ENCODE measurements at places on chromosomes 4 and X.

GRCh38 chr4:113810906-113811305 lies 49.4 kb upstream of the CAMK2D start:
- DNase-seq = no peak

- DNase-seq = no peak
Observed at GRCh38 chr4:10302096-10302495, 155.1 kb downstream of the ZNF518B start.

DNA sequence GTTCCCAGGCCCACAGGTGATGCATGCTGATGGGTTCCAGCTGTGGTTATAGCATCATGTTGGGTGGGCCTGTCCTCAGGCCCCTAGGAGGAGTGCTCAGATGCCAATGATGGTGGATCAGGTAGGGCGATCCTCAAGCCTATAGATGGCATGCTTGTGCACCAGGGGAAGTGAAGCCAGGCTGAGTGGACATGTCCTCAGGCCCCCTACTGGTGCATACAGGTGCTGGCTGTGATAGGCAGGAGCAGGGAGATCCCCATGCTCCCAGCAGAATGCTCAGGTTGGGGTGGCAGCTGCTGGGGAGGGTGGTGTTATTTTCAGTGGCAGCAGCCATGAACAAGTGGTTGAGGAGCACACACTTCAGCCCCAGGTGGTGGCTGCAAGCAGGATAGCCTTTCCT lies 96.0 kb downstream of the SMARCA1 start:
- no peak for DNase-seq

DNA sequence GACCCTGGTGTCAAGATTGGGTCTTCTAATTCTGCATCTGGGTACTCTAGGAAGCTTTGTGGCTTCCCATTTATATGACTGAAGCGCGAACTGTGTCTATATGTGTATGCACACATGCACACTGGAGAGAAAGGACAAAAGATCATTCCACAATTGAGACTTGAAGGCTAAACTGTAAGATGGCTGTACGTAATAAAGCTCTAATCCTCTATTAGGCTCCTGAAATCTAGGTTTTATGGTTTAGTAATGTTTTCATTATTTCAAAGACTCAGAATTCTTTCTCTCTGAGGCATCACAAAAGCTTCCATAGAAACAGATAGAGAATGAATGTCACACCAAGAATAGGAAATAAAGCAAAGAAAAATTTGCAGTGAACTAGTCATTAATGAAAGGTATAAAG lies 320.7 kb upstream of the FTHL17 start:
- no peak for DNase-seq

DNA sequence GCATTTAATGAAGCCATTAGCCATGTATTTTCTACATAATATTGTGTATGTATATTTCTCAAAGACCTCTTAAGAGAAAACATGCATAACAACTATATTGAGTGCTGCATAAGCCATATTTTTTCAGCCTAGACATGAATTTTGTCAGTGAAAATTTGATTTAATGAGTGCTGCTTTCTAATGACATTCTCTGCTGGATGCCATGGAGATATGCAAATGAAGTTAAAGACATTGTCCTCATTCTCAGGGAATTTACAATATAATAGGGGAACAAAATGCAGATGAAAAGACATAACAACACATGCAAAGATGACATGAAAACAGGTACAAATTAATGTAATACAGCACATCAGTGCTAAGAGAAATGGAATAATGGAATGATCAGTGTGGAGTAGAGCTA lies 118.7 kb downstream of the ATOH1 start:
- DNase-seq = no peak

GRCh38 chrX:10761447-10761846 lies 141.1 kb upstream of the MID1 start:
- no peak for DNase-seq

GRCh38 chr4:52659001-52659721 lies at the start of gene USP46:
Gene USP46, minus strand, starts transcription at chr4:52659301. Its CDS starts 151 bp downstream, at chr4:52659150.
- DNase-seq = no peak

GRCh38 chrX:136586386-136586785 lies 54.4 kb downstream of the VGLL1 start:
- no peak for DNase-seq

DNA sequence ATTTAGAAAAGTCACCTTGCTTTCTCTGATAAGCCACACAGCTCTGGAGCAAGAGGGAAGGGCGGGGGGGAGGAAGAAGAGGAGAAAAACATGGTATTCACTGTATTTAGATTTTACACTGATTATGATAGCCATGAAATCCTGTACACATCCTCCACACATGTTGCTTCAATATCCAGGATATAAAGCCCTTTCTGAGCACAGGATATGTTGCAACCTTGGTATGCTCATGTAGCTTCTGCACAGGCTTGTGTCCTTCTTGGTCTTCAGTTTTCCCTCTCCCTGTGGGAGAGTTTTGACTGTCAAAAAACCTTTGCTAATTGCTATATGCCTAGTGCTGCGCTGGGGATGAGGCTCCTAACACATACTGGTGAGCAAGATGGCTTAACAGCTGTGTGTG lies 61.9 kb upstream of the DAPP1 start:
- DNase-seq = no peak

DNA sequence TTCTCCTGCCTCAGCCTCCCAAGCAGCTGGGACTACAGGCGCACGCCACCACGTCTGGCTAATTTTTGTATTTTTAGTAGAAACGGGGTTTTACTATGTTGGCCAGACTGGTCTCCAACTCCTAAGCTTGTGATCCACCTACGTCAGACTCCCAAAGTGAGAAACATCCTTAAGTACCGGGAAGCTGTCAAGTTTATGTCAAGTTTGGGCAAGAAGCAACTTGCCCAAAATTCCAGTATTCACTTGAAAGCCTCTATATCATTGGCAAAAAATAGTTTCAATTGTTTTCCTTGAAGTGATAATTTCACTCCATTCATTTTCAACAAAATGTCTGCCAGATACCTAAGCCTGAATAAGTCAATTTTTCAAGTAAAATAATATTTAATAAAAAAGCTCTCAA lies 370.0 kb downstream of the FBXO8 start:
- DNase-seq = no peak

- no peak for DNase-seq
Observed at GRCh38 chr4:124449881-124450280, 262.7 kb downstream of the ANKRD50 start.

Measured in NT2/D1 (cell line).